ENCODE measurements at places on chromosomes 2 and 18. TPM values are rescaled to one million over a fixed set of nuclear protein-coding genes. Genes with fewer than 3 reads are reported as not detected.

The XDH gene
- total RNA-seq: 1.2 TPM

The POTEJ gene
- total RNA-seq: not detected

The FAM124B gene
- not detected for total RNA-seq

The CNPPD1 gene
- 40.2 TPM for total RNA-seq

The RPIA gene
- 28.9 TPM for total RNA-seq

The NOL4 gene
- total RNA-seq: not detected

The DYNC1I2 gene
- total RNA-seq: 74.0 TPM

The QPCT gene
- 18.4 TPM for total RNA-seq

The DSG2 gene
- total RNA-seq: 58.8 TPM

The IL1F10 gene
- total RNA-seq: not detected

The UCN gene
- 1.6 TPM for total RNA-seq

The CYTIP gene
- total RNA-seq: not detected

The FAM110C gene
- total RNA-seq: 0.09 TPM

The MAIP1 gene
- 39.8 TPM for total RNA-seq

The PTH2R gene
- total RNA-seq: not detected

The LOXHD1 gene
- total RNA-seq: not detected

The SPATA3 gene
- total RNA-seq: not detected

The LIMS4 gene
- total RNA-seq: 0.29 TPM

The ALPP gene
- 0.75 TPM for total RNA-seq

The LYG2 gene
- not detected for total RNA-seq

The FEV gene
- total RNA-seq: not detected

The MDH1B gene
- 1.6 TPM for total RNA-seq

The FRZB gene
- total RNA-seq: not detected

The ONECUT2 gene
- 0.63 TPM for total RNA-seq

The IL36A gene
- not detected for total RNA-seq

The DBI gene
- total RNA-seq: 396 TPM

Data from A549 treated with CORT108297 at 1 μM for 4 hours (cell line).